ENCODE measurements at places on chromosomes 12 and 14.

DNA sequence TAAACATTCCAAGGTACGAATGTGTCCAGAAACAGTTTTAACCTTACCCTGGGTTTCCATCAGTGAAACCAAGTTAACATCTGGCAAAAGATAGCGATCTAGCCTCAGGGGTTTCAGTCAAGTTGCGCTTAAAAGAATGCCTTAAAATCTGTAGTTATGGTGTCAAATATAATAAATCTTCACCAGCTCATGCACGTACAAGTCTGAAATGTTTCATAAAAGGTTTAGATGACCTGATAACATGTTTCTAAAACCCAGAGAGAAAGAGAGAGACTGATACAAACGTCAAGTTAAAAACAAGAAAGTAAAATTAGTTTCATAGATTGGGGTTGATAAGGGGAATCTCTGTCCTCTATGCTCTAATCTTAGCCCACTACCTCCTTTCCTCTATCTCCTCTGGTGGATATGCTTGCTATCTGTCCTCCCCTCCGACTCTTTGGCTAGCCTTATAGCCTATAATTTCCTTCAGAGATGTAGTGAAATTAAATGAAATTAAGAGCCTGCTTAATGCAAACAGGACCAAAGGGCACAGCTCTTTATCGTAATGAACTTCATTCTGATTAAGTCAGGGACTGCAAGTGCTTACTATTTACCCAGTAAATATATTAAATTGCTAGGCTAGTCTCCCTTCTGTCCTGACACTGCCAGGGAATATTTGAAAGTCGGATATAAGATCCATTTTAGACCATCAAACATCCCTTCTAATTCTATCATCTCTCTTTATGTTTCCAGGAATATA, 18.4 kb upstream of the FOS start:
- no peak for DNase-seq

DNA sequence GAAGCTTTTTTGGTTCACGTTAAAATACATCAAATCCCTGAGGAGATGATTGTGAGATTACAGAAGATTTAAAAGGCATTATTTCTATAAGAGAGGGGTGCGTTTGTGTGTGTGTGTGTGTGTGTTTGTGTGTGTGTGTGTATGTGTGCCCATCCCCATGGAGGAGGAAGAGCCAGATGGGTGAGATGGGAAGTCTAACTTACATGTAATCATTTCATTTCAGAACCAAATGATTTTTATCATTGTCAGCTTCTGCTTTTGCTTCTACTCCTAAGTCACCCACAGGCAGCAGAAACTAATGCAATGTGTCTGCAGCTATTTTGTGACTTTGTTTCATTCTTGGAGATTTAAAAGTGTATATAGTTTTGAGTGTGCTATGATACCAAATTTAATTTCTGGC, 68.7 kb downstream of the SLC4A8 start:
- no peak for DNase-seq

DNA sequence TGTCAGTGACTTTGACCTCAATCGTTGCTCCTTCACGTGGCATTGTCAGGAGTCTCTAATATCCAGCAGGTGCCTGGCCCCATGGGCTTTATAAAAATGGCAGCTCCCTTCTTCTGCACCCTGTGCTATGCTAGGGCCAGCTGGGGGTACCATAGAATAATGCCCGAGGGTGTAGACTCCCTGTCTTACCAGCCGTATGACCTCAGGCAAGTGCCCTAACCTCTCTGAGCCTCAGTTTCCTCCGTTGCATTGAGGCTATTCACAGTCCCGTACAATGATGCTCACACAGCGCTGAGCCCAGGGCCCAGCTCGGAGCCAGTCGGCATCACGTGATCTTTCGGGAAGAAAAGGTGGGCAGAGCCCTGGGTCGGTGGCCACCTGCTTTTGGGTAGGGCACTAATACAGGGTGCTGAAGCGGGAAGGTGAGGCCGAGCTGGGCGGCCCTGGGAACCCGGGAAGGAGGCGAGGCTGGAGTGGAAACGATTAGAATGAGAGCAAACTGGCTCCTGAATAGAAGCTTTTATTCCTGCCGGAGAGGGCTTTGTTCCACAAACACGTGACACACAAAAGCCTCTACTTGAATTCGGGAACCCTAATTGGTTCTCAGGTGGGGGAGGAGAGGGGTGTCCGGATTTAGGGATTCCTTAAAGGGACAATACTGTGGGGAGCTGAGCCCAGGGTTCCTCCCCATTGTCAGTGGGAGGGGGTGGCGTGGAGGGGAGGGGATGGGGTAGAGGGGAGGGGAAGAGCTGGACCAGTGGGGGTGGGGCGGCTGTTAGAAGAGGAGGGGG, 19.9 kb upstream of the MSI1 start:
- DNase-seq, result peak; percentile 28

DNA sequence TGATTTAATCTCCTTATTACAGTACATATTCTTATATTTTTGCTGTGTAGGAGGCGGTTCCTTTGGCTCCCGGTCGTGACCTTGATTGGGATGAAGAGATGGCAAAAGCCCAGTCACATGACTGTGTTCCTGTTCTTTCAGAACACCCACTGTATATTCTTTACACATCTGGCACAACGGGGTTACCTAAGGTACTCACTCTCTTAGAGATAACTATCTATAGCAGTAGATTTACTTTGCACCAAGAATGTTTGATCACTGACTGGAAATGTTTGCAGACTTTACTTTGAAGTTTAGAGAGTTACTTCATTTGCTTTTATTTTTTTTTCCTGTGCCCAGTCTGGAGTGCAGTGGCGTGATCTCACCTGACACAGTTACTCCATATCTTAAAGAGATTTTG, 65.2 kb downstream of the ACSS3 start:
- DNase-seq, result no peak

DNA sequence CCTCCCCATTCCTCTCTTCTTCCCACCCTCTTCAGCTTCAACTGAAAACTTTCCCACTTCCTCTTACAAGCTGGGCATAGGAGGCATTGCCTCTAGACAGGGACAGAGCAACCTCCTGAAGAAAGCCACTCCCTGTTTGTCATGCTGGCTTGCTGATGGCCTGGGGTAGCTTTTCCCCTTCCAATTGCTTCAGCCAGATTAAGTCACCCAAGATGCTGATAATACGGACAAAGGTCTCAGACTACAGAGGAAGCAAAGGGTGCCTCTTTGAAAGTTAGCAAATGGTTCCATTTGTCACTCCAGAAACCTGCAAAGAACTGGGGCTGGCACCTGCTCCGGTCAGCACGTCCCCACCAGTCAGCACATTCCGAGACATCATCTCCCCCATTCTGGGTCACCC, 6.0 kb downstream of the KRT2 start:
- DNase-seq, result no peak

DNA sequence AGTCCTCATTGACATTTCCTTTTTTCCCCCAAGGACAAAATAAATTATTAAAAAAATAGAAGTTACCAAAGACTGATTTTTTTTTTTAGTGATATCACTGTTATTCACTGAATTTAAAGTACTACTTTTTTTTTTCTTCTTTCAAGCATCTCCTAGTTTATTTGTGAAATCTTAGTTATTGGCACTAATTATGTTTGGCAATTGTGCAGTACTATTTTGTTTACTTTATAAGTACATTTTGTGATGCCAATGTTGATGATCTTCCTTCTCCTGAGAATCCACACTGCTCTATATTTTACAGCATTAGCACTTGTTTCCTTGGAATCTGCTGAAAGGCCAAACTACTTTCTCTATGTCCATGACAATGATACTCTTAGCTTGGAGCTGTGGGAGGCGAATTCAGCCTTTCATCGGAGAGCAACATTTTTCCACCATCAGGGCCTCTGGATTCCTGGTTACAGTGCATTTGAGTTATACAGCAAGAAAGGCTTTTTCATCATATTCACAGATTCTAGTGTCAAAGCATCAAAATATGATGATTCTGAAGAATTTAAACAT, 123.8 kb upstream of the PTPRQ start:
- no peak for DNase-seq

- no peak for DNase-seq
These were observed 33.1 kb upstream of the YBX3 start for GRCh38 chr12:10756194-10756593.

DNA sequence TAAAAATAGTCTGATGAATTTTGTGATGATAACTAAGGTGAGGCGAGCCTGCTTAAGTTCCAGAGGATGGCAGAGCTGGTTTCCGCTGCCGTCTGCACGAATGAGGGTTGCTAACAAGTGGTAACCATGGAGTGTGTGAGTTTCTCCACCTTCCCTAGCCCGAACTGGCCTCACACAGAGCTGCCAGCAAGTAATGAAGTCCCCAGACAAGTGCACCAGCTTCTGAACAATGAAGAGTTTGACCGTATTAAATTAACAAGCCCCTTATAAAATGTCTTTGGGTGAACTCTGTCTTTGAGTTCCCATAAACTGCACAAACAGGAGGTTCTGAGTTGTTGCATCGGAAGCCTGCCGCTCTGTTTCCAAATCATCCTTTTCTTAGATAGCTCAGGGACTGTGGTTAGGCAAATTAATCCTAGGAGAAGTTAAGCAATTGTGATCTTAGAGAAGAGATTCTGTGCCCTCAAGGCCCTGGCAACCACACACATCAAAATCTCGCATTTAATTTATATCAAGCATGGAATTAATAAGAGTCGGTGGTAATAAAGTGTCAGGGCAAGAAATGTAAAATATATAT, 274.1 kb upstream of the DAAM1 start:
- no peak for DNase-seq

DNA sequence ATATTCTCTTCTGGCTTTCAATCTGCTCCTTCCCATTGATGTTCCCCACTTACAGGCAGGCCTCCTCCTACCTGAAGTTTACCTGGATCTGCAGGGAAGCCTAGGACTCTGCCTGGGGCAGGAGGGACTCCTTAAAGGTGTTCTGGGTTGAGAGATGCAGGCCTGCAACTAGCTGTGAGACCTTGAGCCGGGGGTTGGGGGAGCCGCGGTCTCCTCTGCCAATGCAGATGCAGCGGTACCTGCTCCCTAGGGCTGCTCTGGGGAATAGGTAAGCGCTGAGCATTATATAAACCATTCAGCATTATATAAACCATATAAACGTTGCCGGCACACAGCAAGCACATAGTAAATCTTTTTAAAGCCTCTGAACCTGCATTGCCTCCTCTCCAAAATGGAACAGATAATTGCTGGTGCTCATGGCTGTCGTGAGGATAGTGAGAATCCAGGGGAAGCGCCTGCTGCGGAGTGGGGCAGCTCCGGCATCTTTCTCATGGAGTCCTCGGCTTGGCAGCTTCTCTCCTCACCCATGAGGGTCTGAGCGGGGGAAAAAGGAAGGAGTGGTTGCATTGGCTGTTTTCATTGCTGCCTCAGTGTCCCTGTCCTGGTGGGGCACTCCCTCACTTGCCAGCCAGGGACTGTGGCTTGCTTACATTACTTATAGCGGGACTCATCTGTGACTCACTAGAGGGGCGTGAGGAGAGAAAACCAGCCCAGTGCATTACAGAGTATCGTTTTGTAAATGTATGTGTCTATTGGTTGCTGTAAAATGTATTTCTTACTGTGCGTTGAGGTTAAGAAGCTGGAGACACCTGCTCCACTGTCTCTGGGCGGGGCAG, 12.5 kb upstream of the KRT80 start:
- DNase-seq, result no peak

- DNase-seq, result no peak
These were observed 167.2 kb downstream of the ETNK1 start for GRCh38 chr12:22792138-22792537.

DNA sequence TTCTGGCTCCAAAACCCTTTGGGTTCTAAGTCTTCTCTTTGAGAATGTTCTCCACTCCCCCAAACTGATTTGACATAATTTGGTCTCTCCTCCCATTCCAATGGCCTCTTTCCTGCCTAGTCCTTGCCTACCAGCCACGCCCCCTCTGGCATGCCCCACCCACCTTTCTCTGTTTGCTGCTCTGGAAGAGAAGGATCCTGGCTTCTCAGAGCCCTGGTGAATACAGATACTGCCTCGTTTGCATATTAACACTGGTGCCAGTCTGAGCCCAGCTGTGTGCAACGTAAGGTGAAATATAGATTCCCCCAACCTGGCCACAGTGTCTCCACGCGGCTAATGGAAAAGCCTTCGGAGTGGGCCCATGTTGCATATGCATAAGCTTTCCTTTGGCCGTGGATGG, 79.7 kb downstream of the PAPOLA start:
- DNase-seq, result no peak

DNA sequence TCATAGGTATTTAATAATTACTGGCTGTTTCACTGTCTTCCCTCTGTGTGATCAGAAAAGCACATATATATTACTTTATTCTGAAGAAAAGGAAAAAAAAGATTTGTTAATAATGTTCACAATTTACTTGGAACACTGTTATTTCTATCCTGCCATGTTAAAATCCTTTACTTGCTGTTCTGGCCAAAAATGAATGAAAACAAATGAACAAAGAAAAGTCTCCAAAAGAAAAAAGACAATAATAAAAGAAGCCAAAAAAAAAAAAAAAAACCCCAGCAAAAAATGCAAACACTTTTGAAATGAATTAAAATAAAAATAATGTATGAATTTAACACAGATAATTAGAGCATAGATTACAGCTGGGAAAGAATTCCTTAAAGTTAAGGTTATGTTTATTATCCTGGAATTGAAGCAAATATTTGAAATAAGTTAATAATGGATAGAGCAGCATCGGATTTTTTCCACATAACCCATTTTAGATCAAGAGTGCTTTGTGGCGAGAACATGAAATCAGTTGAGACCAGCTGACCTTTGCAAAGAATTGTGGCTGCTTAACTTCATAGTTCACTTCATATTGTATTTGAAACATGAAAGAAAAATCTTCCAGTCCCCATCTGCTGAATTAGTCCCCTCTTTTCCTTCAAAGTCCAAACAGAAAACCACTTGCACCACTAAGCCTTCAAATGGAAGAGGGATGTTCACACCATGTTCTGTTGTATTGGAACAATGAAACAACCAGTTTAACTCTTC, 444.8 kb downstream of the ADAMTS20 start:
- no peak for DNase-seq

DNA sequence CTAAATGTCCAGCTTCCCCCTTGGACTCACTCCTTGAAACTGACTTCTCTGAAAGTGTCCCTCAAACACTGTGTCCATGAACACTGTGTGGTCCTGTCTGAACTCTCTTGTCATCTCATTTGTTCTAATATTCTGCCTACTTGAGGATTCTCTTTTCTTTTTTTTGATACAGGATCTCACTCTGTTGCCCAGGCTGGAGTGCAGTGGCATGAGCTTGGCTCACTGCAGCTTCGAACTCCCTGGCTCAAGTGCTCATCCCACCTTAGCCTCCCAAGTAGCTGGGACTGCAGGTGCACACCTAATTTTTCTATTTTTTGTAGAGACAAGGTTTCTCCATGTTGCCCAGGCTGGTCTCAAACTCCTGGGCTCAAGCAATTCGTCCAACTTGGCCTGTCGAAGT, 4.9 kb upstream of the HEBP1 start:
- no peak for DNase-seq

DNA sequence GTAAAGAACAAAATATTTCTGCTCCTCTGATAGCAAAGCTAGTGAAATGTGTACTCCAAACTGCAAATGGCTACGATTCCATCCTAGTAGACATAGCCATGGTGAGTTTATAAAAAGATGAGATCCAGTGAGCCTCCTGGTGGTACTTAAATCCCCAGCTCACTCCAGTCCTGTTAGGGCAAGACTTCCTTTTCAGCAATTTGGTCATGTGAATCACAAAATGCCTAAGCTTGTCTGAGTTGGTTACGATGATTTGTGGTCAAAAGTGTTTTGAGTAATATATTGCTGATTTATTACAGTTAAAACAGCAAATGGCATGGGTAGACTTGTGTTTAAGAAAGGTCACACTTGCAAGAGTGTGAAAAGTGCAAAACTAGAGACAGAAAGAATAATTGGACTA, 102.7 kb upstream of the NAV3 start:
- no peak for DNase-seq

- DNase-seq, result no peak
These were observed 57.2 kb upstream of the USP44 start for GRCh38 chr12:95608252-95609033.

Measured in NCI-H187 (cell line).